T1000 (cell line): ENCODE measurements at places on chromosomes 6 and 20.

DNA sequence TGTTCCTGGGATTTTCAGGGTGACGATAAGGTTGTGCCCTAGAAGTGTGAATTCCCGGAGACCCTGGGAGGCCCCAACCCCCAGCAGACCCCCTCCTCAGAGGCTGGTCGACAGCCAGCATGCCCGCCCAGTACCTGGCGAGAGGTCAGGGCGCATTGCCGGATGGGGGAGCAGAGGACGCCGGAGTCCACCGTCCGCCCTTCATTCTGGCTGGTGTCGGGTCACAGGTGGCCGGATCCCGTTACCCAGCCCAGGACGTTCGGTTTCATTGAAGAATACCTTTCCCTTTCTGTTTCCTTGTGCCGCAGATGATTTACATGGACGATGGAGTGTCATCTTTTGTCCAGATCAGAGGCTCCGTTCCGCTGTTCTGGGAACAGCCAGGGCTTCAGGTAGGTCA lies 61.3 kb downstream of the SYNJ2 start:
- no peak for DNase-seq

DNA sequence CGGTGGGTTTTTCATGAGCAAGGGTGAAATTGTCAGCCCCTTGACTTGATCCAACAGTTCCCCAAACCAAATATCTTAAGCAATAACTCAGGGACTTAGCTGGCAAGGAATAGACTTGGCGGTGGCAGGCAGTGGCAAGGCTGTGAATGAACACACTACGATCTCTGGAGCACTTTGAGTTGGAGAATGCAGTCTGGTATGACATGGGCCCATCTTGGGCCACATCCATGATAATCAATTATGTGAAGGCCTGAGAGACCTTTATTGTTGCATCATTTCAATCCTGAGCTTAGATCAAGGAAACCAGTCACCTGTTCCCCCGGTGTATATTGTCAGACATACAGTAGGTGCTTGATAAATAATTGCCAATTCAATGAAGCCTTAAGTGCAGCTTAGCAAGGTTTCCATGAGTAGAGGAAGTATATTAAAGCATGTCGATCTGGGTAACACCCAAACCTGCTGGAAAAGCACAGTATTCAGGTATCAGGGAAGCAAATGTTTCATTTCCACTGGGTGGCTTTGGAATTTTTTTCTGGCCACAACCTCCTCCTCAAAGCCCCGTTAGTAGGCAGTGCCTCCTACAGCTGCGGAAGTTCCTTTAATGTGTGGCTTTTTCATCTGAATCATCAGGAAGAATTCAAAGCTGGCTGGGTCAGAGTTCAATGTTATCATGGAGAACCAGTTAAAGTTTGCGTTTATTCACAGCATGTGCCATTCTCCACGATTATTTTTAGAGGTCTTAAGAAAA lies 10.2 kb downstream of the CASS4 start:
- DNase-seq, result no peak

DNA sequence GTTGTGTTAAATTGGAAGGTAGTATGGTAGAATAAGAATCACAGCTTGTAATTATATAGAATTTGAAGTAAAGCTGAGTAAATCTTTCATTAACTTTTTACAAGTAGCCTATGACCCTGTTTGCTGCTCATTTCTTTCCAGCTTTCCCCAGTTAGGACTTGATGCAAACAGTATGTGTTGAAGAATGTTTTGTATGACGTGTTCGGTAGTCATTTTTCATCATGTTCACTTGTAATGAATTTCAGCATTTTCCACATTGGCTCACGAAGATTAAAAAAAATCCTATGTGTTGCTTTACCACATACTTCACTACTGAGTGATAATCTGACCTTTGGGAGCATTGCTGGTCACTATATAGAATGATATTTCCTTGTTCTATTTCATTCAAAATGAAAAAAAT lies 162.4 kb downstream of the CDKAL1 start:
- DNase-seq, result no peak

DNA sequence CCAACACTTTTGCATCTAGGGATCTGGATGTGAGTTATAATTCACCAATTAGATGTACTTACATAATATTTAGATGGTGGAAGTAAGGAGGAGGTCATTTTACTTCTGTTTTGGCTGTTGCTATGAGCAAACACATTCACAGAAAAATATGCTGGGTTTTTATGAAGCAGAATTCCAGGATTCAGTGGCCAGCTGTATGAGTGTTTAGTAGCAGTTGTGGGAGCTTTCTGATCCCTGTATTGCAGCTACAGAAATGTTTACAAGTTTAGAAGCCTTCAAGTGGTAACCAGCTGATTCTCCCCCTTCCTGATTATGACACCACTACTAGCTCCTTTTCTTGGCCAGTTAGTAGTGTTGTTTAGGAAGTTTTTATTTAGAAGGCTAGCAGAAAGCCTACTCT lies 177.0 kb downstream of the TENT5A start:
- no peak for DNase-seq

DNA sequence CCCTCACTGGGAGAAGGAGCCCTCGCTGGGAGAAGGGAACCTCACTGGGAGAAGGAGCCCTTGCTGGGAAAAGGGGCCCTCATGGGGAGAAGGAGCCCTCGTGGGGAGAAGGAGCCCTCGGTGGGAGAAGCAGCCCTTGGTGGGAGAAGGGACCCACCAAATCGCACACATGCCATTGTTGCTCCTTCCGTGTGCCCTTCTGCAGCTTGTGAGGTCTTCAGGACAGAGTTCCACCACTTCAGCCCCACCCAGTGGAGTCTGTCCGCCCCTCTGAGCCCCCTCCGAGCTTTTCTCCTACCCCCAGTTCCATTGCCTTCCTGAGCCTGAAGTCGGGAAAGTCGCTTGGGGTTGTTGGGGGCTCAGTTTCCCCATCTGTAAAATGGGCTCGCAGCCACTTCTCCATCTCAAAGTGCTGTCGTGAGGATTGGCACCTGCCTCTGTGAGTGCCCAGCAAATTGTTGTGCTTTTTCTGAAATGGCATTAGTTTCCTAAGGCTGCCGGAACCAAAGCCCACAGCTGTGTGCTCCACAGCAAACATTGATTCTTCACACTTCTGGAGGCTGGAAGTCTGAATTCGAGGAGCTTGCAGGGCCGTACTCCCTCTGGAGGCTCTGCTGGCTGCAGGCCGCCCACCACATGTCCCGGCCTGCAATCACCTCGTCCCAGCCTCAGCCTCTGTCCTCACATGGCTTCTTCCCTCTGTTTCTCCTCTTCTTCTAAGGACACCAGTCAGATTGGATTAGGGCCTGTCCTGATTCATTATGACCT lies 124.7 kb upstream of the PMEPA1 start:
- DNase-seq, result no peak
